ENCODE measurements at places on chromosomes 13 and 19.

GRCh38 chr19:51696606-51697005 is 3.5 kb downstream of the SPACA6 start:
- DNase-seq: no peak

- DNase-seq: no peak
Measured at GRCh38 chr19:29217616-29218015, 4.7 kb upstream of the UQCRFS1 start.

- no peak for DNase-seq
Measured at GRCh38 chr13:73088332-73088935, 29.6 kb downstream of the KLF5 start.

DNA sequence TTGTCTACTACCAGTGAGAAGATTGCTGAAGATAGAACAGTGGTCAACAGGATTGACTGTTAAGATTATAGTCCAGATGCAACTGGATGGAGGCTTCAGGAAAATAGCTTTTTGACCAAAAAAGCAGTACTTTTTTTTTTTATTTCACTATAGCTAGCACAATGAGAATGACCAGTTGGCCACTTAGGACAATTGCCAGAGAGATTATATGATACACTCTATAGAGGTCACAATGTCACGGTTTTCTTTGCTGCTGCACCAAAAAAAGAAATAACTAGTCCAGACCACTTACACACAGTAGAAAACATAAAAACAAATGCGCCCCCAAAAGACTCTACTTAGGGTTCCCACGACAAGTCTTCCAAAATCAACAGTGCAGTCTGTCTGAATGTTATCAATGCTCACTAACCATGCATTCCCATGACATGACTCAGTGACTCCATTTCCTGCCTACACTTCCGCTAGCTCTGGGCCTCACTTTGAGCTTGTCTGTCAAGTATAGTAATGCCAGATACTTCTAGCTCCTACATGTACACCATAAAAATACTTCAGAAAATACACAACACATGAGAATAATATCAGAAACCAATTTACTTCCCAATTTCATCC is 209.1 kb upstream of the STARD13 start:
- peak; percentile 92 for DNase-seq

GRCh38 chr13:110329258-110329657 is 22.2 kb downstream of the COL4A2 start:
- DNase-seq: no peak

DNA sequence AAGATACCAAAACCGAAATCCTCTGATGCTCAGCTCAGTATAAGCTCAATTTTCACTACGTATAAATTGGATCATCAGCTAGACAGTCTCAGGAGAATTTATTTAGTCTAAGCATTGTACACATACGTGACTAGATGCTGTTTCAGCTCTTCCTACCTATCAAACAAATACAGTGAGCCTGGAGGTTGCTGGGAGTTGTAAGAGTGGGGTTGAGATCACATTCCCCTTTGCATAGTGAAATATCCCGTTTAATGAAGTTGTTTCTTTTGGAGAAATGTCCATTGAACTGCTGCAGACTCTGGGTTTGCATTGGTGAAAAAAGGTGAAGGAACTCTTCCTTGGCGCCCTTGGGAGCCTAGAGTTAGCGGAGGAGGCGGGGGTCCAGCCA is 68.9 kb upstream of the GJB6 start:
- no peak for DNase-seq

GRCh38 chr13:62635161-62635560 is 1219.5 kb upstream of the PCDH20 start:
- DNase-seq: no peak

DNA sequence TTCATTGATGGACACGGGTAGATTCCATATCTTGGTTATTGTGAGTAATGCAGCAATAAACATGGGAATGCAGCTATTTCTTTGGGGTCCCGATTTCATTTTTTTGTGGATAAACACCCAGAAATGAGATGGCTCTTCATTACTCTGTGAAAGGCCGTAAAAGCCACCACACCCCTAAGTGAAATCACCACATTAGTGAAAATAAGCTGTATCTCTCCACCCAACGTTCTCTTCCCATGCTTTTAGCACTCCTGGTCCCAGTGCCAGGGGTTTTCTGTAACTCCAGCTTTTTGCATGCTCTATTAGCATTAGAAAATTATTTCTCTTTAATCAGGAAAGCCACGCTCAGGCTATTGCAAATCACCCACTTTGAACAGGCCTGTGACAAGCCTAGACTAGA is 15.8 kb downstream of the CHAMP1 start:
- no peak for DNase-seq

GRCh38 chr13:27522847-27523246 is 72.5 kb upstream of the MTIF3 start:
- no peak for DNase-seq

DNA sequence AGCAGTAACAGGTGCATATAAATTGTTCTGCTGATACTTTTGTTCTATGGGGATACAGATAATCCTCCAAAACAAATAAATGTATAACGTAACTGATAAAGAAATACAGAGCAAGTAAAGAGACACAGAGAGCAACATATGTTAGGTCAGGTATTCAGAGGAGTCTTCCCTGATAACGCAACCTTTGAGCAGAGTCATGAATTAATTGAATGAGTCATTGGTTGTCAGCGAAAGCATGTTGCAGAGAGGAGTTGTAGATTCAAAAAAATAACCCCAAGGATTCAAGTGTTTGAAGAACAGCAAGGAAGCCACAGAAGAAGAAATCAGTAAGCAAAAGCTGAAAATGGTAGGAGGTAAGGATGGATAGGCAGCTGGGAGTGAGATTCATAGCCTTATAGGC is 245.2 kb downstream of the TBC1D4 start:
- DNase-seq: no peak

GRCh38 chr13:81722456-81722855 is 1381.5 kb upstream of the SPRY2 start:
- DNase-seq: no peak

GRCh38 chr19:7265963-7266362 is 28.3 kb downstream of the INSR start:
- no peak for DNase-seq

GRCh38 chr19:43777163-43777695 is 3.5 kb downstream of the KCNN4 start:
- DNase-seq: peak; percentile 89

DNA sequence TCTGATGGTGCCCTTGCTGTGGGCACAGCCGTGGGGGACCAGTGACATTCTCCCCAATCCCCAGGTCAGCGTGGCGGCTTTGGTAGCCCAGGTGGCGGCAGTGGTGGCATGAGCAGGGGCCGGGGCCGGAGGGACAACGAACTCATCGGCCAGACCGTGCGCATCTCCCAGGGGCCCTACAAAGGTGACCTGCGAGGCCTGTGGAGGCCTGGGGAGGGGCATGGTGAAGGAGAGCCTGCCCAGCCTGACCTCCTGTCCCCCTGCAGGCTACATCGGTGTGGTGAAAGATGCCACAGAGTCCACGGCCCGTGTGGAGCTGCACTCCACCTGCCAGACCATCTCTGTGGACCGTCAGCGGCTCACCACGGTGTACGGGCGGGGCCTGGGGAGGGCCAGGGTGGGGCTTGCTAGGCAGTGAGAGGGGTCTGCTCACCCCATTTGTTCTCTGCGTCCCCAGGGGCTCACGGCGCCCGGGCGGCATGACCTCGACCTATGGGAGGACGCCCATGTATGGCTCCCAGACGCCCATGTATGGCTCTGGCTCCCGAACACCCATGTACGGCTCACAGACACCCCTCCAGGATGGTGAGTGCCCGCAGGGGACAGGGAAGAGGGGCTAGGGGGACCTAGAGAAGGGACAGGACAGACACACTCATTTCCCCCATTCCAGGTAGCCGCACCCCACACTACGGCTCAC is 7.7 kb upstream of the TIMM50 start:
- no peak for DNase-seq

- no peak for DNase-seq
Measured at GRCh38 chr19:33777753-33778088, 18.9 kb upstream of the KCTD15 start.

DNA sequence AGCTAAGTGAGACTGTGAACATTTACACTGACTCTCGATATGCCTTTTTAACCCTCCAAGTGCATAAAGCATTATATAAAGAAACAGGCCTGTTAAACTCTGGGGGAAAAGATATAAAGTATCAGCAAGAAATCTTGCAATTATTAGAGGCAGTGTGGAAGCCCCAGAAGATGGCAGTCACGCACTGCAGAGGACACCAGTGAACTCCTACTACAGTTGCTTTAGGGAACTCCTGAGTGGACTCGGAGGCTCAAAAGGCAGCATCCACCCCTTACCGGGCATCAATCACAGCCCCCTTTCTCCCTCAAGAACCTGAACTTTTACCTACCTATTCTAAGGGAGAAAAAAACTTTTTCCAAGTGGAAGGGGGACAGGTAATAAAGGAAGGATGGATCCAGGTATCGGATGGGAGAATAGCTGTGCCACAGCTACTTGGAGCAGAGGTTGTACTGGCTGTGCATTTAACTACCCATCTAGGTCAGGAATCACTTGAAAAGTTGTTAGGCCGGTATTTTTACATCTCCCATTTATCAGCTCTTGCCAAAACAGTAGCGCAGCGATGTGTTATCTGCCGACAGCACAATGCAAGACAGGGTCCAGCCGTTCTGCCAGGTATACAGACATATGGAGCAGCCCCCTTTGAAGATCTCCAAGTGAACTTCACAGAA is 80.1 kb downstream of the ZNF486 start:
- peak; percentile 15 for DNase-seq
